Activated CD8-positive, alpha-beta T cell treated with anti-CD3 and anti-CD28 coated beads for 36 hours (primary cell): ENCODE measurements at places on chromosomes 7 and 10.

DNA sequence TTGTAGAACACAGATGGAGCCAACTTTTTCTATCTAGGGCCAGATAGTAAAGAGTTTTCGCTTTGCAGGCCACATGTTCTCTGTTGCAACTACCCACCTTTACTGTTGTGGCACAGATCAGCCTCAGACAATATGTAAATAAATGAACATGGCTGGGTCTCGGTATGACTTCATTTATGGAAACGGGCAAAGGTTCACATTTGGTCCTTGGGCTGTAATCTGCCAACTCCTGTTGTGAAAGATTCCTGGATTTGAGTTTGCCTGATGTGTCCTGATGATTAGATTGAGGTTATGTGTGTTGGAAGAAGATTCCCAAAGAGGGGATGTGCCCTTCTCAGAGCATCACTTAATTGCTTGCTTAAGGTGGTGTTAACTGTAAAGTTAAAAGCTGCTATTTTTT, 38.2 kb downstream of the RBM20 start:
- DNase-seq, result no peak

DNA sequence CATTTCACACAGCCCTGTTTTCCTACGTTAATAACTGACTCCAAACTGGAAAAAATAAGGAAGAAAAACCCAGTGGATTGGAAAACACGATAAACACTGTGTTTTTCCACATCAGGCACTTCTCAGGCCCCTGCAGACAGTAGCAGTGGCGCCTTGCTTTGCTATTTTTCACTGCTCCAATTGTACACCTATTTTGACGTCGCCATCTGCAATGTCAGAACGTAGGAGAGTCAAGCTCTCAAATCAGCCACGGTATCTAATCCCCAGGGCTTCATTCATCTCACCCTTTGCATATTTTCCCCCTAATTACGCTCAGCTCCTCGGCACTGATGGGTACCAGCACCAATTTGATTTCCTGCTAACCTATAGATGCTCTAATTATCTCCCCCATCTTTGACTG, 338.1 kb upstream of the GALNT17 start:
- no peak for DNase-seq

- DNase-seq, result no peak
Observed at GRCh38 chr10:44935201-44935965, 24.2 kb upstream of the RASSF4 start.

GRCh38 chr7:152564656-152565250, 111.2 kb downstream of the XRCC2 start:
- DNase-seq, result no peak

GRCh38 chr7:2702594-2702957, 14.6 kb downstream of the AMZ1 start:
- DNase-seq, result no peak
